ENCODE measurements at places on chromosomes 6 and 20.

- no peak for DNase-seq
Observed at GRCh38 chr6:145483191-145483996, 251.9 kb downstream of the EPM2A start.

GRCh38 chr6:46509063-46509462 is 17.8 kb upstream of the RCAN2 start:
- DNase-seq, result no peak

DNA sequence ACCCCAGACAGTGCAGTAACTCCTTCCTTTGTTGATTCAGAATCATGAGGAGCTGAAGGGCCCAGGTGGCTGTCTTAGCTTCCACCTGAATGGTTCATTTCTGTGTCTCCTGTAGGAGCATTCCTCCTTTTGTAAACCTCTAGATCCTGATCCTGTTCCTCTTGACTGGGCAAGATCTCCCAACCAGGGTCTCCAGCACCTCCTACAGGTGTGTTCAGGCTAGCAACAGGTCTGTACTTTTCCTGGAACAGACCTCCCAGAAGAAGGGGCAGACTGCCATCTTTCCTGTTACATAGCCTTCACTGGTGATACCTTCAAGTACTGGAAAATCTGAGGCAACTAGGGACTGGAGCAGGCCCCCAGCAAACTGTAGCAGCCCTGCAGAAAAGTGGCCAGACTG is 35.2 kb downstream of the HLA-B start:
- no peak for DNase-seq

GRCh38 chr6:141526985-141527384 is 605.7 kb upstream of the GJE1 start:
- no peak for DNase-seq

DNA sequence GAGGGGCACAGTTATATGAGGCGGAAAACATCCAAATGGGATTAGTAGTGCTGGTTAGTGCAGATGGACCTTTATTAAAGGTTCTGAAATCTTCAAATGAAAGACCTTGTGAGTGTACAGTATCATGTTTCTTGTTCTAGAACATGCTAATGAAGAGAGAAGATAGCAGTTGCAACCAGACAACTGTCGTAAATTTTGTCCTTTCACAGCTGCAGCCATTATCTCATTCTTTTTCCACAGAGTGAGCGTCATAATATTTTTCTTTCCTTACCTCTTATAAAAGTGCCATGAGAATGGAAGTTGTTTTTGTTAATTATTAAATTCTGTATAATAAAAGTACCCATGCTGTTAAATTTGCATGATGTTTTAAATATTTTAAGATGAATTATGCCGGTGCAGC is 4.4 kb upstream of the C6orf163 start:
- DNase-seq, result no peak

DNA sequence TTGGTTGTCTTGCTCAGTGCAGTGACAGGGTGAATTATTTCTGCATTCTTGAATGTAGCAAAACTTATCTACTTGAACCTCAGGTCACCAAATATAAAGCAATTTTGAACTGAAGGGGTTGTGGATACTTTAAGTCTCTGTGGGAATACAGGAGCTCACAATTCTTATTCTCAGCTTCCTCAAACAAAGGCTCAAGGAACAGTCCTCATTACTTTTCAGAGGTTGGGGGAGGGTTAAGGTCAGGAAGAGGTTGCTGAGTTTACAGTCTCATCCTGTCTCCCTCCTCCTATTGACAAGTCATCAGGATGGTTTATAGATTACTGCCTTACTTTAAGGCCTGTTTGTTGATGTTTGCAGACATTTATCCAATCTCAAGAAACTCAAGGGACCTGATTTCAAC is 143.6 kb upstream of the SPACA1 start:
- no peak for DNase-seq

- no peak for DNase-seq
Observed at GRCh38 chr20:50303573-50304500, 113.2 kb downstream of the CEBPB start.

- no peak for DNase-seq
Observed at GRCh38 chr6:153947808-153948447, 91.1 kb upstream of the OPRM1 start.

All from activated CD4-positive, CD25-positive, alpha-beta regulatory T cell treated with anti-CD3 and anti-CD28 coated beads, Interleukin-2, amount 50 U/mL, for 72 hours (primary cell).